ENCODE measurements at places on chromosomes 6 and 20. TPM values are rescaled to one million over a fixed set of nuclear protein-coding genes. Genes with fewer than 3 reads are reported as not detected.
A peak's percentile ranks its signal among the peaks of the same experiment; 100 is the strongest.

GRCh38 chr20:5895626-5896025 is 54.7 kb downstream of the TRMT6 start:
- no peak for DNase-seq

YWHAB gene
- total RNA-seq, result 256 TPM

LINC00237 gene
- not detected for total RNA-seq

DNA sequence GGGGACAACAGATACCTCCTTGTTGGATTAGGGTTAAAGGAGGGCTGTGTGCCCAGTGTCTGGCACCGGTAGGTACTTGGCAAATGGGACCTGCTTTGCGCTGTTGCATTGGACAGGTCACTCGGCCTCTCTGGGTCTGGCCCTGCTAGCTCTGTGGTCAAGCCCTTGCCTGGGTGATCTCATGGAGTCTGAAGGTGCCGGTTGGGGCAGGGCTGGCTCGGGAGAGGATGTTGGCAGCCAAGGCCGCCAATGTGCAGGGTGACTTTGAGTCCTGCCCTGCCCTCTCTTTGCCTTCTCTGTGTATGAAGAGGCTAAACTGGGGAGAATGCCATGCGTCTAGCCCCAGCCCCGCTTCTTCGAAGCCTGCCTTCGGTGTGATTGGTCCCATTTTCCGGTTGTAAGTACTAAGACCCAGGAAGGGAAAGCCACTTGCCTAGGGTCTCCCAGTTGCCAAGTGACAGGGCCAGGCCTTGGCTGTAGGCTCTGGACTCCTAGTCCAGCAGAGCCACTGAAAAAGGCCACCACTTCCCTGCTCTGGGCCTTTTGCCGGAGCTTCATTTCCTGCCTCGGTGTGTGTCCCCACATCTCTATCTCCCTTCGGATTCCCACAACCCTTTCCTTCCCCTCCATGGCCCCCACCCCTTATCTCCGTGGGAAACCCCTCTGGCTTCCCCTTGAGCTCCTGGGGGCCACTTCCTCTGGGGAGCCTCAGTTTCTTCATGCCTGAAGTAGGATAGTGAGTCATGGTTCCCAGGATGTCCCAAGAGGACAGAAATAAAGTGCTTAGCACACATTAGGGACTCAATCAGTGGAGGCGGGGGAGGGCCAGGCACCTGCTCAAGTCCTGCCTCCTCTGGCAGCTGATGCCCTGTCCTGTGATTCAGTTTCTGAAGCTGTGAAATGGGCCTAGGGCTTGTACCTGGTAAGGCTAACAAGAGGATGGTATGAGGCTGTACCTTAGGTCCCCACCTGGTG is 3.9 kb downstream of the SRC start:
- no peak for DNase-seq

DNA sequence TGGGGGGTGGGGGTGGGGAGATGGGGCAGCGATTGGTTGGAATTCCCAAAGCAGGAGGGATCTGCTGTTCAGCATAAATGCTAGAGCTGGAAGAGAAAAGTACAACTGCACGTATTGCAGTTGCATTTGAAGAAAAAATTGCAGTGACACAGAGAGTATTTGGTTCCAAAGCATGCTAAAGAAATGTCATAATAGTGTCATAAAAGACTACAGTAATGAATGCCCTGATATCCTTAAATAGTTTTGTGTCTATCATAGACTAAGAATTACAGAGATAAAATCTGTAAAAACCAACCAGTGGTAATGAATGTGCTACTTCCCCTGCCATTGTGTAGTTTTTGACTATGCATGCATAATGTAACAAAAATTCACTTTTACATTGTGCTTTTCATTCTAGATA is 693.6 kb upstream of the SLC35B3 start:
- DNase-seq, result no peak

GRCh38 chr6:46221222-46221793 is 50.5 kb upstream of the ENPP5 start:
- DNase-seq, result no peak

GRCh38 chr6:145068577-145068976 is 666.7 kb downstream of the EPM2A start:
- DNase-seq, result no peak

DNA sequence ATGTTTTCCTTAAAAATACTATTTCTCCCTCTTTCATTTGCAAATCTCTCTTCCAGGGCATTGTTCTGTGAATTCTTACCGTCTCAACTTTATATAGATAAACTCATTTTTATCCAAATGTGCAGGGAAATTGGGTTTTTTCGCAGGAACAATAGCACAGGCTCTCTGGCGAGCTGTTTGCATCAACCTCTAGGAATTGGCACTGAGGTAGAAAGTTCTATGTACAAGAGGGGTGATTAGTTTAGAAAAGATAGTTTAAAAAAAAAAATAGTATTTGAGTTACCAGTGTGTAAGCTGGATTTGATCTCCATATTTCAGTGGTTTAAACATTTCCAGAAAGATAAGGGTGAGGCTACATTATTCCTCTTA is 129.7 kb upstream of the BTN3A2 start:
- DNase-seq, result no peak

- DNase-seq, result no peak
Measured at GRCh38 chr20:31836853-31837608, 8.4 kb downstream of the FOXS1 start.

GRCh38 chr20:6698056-6698455 is 69.4 kb upstream of the BMP2 start:
- no peak for DNase-seq

DNA sequence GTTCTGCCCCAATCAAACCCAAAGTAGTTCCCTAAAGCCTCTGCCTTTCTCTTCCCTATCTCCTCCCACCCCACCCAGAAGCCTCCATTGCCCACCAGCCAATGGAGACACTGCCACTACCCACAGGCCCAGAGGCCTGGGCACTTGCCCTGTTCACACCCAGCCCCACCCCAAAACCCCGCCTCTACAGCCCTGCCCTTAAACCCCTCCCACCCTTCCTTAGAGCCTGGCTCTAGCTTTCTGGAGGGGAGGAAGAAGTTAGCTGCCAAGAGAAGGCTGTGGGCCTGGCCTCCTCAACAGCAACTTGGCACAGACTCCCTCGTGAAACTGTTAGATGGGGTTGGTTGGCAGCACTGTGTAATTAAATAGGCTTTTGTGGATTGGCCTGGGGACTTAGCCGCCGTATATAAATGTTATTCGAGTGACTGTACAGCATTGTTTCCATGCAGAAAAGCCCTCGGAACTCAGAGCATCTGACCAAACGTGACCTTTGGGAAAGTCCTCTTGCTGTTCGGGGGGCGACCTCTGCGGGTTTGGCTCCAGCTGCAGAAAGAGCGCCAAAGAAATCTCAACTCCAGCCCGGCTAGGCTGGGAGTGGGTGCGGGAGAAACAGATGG is 31.4 kb downstream of the COL11A2 start:
- DNase-seq, result peak; percentile 87

GRCh38 chr20:3403741-3404140 is 3.7 kb downstream of the DNAAF9 start:
- DNase-seq, result no peak

Data from colonic mucosa (tissue), 4 donors.